ENCODE measurements at places on chromosomes 5 and 9.

DNA sequence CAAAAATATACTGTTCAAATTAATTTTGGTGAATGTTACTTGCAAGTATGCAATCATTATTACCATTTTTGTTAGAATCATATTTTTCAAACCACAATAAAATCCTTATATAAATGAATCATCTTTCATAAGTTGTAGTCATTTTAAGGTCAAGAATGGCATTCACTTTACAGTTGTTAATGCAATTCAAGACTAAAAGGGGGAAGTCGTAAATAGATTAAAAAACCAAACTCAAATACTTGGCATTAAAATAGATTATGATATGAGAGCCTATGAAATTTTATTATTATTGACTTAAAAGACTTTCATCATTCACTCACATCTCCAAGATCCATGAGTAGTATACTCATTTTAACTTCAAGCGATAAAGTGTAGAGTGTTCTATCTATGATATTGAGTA, 11.6 kb downstream of the CDH9 start:
- no peak for DNase-seq

DNA sequence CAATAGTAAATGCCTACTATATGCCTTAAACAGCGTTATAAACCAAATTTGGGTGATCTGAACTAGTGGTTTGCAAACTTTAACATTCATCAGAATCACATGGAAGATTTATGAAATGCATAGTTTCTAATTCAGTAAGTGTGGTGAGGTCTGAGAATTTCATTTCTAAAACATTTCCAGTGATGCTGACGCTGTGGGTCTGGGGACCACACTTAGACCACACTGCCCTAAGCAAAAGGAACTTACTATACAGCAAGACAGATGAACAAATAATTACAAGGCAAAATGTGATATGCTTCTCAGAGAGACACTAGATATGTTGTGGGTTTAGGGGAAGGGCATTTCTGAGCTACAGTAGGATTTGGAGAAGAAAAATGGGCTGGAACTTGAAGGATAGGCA, 72.6 kb downstream of the OXCT1 start:
- DNase-seq, result no peak

DNA sequence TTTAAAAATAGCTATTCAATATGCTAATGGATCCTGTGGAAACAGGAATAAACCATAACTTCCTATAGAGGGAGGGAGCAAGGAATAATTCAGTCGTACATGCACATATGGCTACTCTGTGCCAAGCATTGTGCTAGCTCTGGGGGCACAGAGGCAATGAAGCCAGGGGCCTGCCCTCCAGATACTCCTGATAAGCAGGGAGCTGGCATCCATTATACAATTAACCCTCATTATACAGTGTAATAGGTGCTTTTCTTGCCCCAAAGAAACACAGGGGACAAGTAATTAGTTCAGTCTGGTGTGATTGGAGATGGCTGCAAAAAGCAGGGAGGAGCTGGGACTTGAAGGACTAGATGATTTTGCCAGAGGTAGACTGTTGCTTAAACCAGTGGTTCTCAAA, 200.4 kb downstream of the SREK1 start:
- DNase-seq, result no peak

GRCh38 chr5:114324282-114324681, 37.6 kb upstream of the KCNN2 start:
- DNase-seq, result no peak

GRCh38 chr5:120545951-120546350, 81.9 kb downstream of the PRR16 start:
- DNase-seq, result no peak

GRCh38 chr5:34584165-34584564, 72.0 kb upstream of the RAI14 start:
- no peak for DNase-seq

DNA sequence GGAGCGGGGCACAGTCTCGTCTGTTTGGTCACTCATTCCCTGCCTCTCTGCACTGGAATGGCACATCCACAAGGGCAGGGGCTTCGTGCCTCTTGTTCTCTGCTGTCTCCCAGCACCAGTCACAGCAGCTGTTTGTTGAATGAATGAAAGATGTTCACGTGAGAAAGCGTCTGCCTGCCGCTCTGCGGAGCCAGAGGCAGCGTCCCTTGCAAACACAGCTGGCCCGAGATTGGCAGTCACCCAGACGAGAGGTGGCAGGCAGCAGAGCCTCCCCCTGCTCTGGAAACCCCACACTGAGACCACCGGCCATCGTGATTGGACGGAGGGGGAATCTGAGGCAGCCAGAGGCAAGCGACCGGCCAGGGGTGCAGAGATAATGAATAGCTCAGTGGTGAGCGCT, 6.0 kb upstream of the FAM163B start:
- no peak for DNase-seq

DNA sequence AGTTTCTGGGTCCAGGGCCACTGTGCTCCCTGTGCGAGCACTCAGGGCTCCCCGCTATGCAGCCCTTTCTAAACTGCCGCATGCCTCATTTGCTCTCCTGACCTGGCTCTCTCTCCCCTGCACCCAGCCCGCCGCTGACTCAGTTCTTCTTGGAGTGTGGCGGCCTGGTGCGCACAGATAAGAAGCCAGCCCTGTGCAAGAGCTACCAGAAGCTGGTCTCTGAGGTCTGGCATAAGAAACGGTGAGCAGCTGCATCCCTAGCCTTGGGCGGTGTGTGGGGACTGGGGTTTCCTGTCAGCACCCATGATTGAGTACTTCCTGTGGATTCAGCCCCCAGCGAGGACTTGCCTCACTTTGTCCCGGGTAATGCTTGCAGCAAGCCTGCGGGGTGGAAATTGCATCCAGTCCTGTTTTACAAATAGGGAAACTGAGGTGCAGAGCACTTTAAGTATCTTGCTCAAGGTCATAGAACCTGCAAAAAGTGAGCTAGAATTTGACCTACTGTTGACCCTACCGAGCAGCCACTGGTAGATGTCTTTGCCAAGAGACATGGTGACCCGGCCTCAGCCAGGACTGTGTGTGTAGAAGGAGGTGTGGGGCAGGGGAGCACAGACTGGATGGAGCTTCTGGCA, 27.9 kb downstream of the USP20 start:
- DNase-seq, result peak; percentile 15

- no peak for DNase-seq
Observed at GRCh38 chr9:105273731-105274130, 29.3 kb downstream of the SLC44A1 start.

DNA sequence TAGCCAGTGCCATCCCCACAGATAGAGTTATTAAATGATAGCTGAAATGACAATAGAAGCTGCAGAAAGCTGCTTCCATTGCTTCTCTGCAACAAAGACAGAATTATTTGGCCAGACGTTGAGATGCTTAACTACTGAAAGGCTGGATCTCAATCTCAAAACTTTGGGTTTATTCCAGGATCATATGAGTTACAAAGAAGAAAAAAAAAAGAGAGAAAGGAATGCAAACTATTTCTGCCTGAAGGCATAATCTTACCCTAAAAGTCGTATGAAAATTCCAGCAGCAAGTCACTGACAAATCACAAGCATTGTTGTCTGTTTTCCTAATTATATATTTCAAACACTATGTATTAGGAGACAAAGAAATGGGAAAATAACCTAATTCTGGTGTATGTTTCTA, 12.8 kb upstream of the TYRP1 start:
- no peak for DNase-seq

DNA sequence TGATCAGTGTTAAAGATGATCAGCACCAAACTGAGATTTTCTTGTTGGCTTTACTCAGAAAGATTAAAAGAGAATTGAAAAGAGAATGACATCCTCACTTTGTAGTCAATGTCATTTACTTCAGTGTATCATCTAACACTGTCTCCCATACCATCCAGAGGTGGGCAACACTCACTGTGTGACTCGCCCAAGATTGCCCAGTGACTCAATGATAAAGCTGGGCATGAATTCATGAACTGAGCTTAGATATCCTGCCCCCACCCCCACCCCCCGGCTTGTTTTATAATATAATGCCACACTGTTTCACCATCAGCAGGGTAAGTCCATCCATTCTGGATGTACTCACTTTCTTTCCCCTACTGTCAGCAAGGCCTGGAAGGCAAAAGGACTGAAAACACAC, 242.2 kb downstream of the FAM114A2 start:
- DNase-seq, result no peak

DNA sequence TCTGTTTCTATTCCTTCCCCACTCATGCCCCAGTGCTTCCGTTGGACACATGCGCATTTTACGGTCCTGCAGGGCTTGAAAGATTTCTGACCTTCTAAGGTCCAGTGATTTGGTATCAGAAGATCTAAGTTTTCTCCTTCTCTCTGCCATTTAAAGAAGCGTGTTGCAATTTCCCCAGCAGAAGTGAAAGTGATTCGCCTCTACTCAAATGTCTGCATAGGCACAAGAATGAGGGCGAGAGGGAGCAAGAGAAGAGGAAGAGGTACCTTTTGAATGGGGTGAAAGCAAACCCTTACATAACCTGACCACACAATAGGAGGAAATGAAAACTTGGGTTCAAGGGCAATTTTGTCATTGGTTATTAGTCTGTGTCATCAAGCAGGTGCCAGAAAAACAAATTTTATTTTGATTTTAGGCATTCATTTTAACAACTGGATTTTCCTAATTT, 31.7 kb upstream of the NR3C1 start:
- DNase-seq, result no peak

- DNase-seq, result no peak
Observed at GRCh38 chr5:97071101-97071500, 71.3 kb downstream of the LIX1 start.

DNA sequence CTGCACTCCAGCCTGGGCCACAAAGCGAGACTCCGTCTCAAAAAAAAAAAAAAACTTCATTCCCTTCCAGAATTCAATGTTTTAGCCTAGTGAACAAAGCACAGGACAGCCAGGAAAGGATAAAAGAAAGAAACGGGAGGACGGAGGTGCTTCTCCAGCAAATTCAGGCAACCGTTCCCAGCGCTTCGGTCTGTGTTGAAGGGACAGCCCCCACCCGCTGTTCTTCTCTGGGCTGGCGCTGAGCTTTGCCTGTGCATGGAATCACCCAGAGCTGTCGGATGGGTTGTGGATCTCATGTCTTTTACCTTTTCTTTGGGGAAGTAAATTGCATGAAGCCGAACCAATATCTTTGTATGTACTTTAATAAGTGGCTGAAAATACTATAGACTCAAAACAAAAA, 248.4 kb upstream of the IRX2 start:
- no peak for DNase-seq

- no peak for DNase-seq
Observed at GRCh38 chr5:91190314-91190690, 192.8 kb downstream of the ARRDC3 start.

DNA sequence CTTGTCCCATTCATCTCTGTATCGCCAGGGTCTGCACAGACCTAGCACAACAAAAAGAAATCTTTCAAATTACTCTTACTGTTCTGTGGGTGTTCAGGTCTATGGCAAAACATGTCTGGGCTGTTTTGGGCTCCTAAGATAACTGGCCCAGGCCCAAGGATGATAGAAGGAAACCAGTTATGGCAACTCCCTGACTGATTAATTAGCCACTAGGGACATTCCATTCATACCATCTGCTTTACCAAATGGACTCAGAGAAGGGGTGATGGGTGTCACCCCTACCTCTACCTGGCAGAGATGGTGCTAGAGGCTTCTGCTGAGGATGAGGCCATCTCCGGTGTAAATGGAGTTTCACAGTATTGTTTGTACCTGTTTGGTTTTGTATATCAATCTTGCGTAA, 1.9 kb downstream of the SLC31A2 start:
- no peak for DNase-seq

- no peak for DNase-seq
Observed at GRCh38 chr9:117307701-117308100, 107.2 kb downstream of the ASTN2 start.

- DNase-seq, result no peak
Observed at GRCh38 chr5:179265514-179266290, 79.6 kb downstream of the ADAMTS2 start.

GRCh38 chr5:15690611-15691010, 190.6 kb downstream of the FBXL7 start:
- no peak for DNase-seq

DNA sequence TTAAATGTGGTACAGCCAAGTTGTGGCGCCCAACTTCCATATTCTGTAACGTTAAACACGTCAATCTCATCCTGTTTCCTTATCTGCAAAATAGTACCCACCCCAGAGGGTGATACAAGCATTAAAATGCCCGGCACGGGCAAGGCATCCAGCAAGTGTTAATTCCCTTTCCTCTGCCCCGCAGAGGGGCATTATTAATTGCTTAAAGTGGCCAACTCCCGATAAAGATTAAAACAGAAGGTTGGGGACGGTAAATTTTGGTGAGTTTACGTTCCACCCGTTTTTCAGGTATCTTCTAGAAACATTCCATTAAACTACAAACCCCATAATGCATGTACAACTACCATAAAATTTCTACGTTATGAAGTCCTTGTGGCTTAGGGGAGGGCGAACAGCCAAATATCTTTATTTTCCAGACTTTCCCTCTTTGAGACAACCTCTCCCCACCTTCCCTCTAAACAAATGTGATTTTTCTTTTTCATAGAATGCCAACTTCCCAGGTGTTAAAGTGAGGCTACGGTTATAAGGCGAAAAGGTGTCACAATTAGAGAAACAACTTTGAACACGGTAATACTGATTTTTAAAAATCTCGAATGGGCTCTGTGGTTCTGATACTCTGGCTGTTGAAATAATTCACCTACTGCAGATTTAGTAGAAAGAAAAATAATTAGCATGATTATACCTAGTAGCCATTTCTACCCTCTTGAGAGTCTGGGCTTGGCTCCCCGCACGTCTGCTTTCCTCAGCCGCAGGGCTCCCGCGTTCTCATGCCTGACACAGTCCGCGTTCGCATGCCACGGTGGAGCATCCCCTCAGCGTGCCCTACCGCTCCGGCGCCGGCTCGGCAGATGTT, 1.2 kb upstream of the GPBP1 start:
- DNase-seq, result no peak

DNA sequence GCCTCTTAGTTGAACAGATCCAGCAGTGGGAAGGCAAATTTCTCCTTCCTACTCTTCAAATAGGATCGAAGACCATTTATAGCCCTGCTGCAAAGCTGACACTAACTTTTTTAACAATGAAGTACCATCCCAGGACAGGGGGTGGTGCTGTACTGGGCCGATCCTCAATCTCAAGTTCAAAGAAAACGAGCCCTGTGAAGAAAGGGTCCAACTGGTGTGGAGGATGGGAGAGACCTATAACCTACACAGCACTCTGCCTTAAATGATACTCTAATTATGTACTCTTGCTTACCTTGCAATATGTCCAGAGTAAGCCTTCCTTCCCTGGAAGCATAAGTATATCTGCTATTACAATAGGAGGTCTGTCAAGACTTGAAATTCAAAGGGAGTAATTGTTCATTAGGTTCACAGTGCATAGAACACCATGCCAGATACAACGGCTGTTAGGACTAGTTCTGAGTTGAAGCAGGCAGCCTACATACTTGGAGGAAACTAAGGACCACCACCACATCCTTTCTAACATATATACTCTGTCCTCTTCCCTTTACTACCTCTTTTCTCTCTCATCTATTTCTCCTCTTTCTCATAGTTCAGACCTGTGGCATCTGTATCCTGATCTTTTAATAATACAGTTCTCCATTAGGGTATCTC, 6.2 kb downstream of the ETF1 start:
- no peak for DNase-seq

DNA sequence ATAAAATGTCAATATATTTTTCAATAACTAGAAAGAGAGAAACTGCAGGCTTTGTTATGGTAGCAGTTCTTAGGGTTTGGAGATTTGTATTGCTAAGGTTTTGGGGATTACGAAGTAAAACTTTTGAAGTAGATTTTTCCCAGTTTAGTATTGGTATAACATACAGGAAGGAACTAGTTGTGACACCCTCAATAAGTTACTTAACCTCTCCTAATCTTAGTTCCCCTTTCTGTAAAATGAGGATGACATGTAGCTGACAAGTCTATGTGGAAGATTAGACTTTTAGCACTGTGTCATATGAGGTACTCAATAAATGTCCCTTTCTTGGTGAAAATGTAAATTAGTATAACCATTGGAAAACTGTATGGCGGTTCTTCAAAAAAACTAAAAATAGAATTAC, 73.4 kb upstream of the ATG10 start:
- no peak for DNase-seq
